Stimulated activated CD4-positive, alpha-beta T cell treated with anti-CD3 and anti-CD28 coated beads, Interleukin-15, amount 100 ng/mL, for 48 hours (primary cell): ENCODE measurements at places on chromosomes 12 and 14.

DNA sequence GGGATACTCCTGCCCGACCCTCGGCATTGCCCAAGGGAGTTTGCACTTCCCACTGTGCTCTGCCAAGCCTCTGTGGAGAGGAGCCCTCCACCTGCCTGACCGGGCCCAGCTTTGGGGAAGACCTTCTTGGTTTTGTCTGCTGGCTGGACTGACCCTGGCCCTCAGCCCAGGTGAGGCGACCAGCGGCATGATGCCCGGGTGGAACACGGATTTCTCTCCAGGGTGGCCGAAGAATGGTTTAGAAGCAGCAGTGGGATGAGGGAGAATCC, 15.6 kb downstream of the ZBTB42 start:
- no peak for DNase-seq

- no peak for DNase-seq
Observed at GRCh38 chr14:33911046-33911445, 39.8 kb downstream of the EGLN3 start.

DNA sequence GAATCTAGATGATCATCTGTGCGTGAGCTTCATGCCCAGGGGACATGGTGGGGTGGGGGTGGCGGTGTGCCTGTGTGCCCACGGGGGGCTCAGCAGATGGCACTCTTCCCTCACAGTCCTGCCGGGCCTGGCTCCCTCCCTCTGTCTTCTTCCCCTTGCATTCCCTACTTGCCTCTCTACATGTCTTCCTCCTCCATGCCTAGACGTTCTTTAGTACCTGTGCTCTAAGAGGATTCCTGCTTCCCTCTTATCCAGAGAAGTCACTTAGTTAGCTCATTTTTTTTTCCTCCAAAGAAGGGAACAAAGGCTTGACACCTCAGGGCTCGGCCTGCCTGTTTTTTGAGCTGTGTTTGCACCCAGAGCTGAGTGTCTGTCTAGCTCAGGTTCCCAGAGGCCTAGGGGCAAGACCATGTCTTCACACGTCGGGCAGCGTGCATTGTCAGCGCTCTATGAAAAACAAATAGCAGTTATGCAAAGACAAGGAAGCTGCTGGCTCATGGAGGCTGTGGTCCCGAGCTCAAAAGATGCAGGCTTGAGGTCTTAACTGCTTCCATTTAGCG, 48.8 kb downstream of the NINJ2 start:
- no peak for DNase-seq

GRCh38 chr12:131287938-131288764, 334.4 kb downstream of the ADGRD1 start:
- DNase-seq: no peak

- DNase-seq: no peak
Observed at GRCh38 chr14:96274543-96274942, 18.5 kb downstream of the BDKRB1 start.

GRCh38 chr12:64806593-64807460, 17.6 kb upstream of the TBC1D30 start:
- no peak for DNase-seq

GRCh38 chr14:50093496-50093895, 22.9 kb downstream of the VCPKMT start:
- no peak for DNase-seq

- no peak for DNase-seq
Observed at GRCh38 chr12:43696154-43696553, 62.4 kb downstream of the PUS7L start.

- no peak for DNase-seq
Observed at GRCh38 chr14:85438481-85438942, 91.4 kb upstream of the FLRT2 start.

- DNase-seq: no peak
Observed at GRCh38 chr12:104356231-104357115, 52.9 kb downstream of the EID3 start.
